ENCODE measurements at places on chromosomes 3 and 15. TPM values are rescaled to one million over a fixed set of nuclear protein-coding genes. Genes with fewer than 3 reads are reported as not detected.

The POTEB2 gene
- not detected for polyA plus RNA-seq

The SYNM gene
- polyA plus RNA-seq: 2.2 TPM

The SUSD5 gene
- 5.3 TPM for polyA plus RNA-seq

The TMF1 gene
- 61.6 TPM for polyA plus RNA-seq

The THBS1 gene
- polyA plus RNA-seq: 153 TPM

The IMPG2 gene
- polyA plus RNA-seq: 0.37 TPM

The ITIH3 gene
- 8.0 TPM for polyA plus RNA-seq

The FETUB gene
- 0.31 TPM for polyA plus RNA-seq

The STOML1 gene
- polyA plus RNA-seq: 12.2 TPM

The TMEM212 gene
- polyA plus RNA-seq: 0.08 TPM

The ISLR2 gene
- 0.68 TPM for polyA plus RNA-seq

The SLC22A14 gene
- 0.66 TPM for polyA plus RNA-seq

The RPN1 gene
- polyA plus RNA-seq: 213 TPM

The ERC2 gene
- 2.4 TPM for polyA plus RNA-seq

The GOLGA8J gene
- 0.32 TPM for polyA plus RNA-seq

The RAB6B gene
- polyA plus RNA-seq: 18.3 TPM

The SEMA5B gene
- polyA plus RNA-seq: 25.3 TPM

The GATM gene
- 255 TPM for polyA plus RNA-seq

The INKA1 gene
- polyA plus RNA-seq: 10.0 TPM

The RTP1 gene
- polyA plus RNA-seq: not detected

The FBXL22 gene
- 2.1 TPM for polyA plus RNA-seq

The DLG1 gene
- 84.0 TPM for polyA plus RNA-seq

The NAALADL2 gene
- polyA plus RNA-seq: 17.5 TPM

The CCK gene
- polyA plus RNA-seq: 0.37 TPM

The TMEM41A gene
- 30.6 TPM for polyA plus RNA-seq

The CPNE9 gene
- polyA plus RNA-seq: not detected

The OR5K3 gene
- not detected for polyA plus RNA-seq

The ATP13A5 gene
- polyA plus RNA-seq: 0.09 TPM

The SEMA7A gene
- polyA plus RNA-seq: 5.2 TPM

The SCG5 gene
- polyA plus RNA-seq: 31.4 TPM
